ENCODE measurements at places on chromosomes 12 and 14. TPM values are rescaled to one million over a fixed set of nuclear protein-coding genes. Genes with fewer than 3 reads are reported as not detected.

DNA sequence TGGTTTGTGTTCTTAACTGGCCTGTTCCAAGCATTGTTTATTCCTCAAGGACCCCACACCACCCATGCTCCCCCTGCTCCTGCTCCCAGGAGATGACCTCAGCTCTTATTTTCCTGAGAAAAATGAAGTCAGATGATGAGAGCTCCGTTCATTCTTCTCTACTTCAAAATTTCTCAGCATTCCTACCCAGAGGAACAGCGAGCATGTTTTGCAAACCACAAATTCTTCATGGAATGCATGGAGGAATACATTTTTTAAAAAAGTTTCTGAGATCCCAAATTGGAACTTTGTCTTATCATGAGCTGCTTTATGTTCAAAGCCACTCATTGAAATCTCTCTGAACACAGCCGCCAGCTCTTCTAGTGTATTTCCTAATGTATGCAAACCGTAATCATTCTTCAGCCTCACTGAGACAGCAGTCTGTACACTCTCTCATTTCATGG lies 44.9 kb downstream of the SYNE2 start:
- no peak overlapping the region for H3K4me3 ChIP-seq
- H3K4me1 ChIP-seq: peaks cover 17% of the 10 kb centered on the region
- H3K27ac ChIP-seq: no peak overlapping the region
- DNase-seq: no peak
- peaks cover 4% of the 10 kb centered on the region for H3K36me3 ChIP-seq

DNA sequence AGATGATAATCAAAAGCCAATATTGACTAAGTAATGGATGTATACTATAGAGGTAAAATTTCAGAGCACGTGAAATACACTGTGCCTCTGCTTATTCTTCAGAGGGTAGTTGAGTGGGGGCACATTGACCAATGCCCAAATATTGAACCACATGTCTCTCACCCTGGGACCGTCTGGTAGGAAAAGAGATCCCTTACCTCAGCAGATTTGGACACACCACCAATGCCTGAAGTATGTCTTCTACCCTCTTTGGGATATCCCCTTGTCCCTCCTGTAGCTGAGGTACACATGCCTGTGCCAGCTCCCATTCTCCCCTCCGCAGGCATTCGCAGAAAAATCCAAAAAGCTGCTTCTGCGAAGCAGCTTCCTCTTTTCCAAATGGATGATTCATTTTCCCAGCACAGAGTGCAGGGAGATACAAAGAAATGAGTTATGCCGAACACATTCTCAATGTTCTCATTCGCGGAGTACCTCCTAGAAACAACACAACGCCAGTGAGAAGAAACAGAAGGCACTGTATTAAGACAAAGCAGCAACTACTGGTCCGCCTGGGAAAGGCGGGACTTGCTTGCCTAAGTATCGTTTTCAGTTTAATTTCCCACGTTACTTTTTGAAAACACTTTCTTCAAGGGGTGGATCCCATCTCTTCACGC lies 691 bp downstream of the ZFYVE26 start:
- peaks cover 3% of the 10 kb centered on the region for H3K36me3 ChIP-seq
- DNase-seq: no peak
- H3K27me3 ChIP-seq: no peaks in the 10 kb centered on the region
- peak overlapping the region; percentile 95 for H3K4me3 ChIP-seq
- H3K4me1 ChIP-seq: peaks cover 41% of the 10 kb centered on the region
- no peak overlapping the region for H3K27ac ChIP-seq

Gene ST8SIA1
- 1.7 TPM for total RNA-seq

DNA sequence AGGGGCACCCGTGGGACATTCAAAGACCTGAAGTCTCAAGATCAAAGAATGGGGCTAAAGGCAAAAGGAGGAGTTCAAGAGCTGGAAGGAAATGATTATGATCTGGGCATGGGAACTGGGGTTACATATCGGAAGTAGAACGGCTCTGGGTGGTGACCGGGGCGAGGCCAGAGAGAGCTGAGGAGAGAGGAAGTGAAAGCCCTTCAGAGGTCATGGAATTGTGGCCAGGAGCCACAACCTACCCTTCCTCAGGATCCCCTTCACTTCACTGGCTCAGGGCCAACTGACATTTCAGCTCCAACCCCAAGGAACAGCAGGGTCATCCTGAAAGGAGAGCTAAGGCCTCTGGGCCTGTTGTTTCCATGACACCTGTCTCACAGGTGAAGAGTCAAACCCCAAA lies 57.8 kb downstream of the GALNT16 start:
- no peak overlapping the region for H3K4me3 ChIP-seq
- no peak for DNase-seq
- H3K36me3 ChIP-seq: no peaks in the 10 kb centered on the region
- no peaks in the 10 kb centered on the region for H3K27me3 ChIP-seq

DNA sequence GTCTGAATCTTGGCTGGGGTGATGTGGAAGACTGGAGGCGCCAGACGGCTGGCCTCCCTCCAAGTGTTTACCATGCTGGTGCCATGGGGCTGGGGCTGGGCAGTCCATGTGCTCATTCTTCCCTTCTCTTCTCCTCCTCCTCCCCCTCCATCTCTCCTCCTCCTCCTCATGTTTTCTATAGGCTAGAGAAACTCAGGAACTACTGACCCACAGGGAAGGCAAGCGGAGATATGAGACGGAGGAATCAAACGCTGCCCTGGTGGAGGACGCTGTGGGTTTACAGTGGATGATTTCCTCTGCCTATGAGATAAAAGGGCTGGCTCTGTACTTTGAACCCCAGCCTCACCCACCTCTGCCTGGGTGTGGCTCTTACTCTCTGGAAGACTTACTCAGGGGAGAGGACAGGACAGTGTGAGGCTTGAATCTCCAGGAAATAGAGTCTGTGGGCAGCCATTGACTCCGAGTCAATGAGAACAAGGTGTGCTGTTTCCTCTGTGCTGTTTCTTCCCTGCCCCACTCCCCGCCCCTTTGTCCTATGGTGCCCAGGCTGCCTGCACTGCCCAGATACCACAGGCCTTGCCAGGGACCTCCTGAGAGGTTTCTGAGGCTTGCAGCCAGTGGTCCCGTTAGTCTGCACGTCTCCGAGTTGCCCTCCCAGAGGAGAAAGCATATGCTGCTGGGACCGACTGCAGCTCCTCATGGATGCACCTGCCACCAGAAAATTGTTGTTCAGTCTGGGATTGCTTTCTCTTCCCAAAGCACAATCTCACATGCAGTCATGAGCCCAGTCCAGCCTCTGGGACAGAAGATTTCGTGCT lies 132.6 kb upstream of the ARHGAP5 start:
- no peaks in the 10 kb centered on the region for H3K36me3 ChIP-seq
- DNase-seq: no peak
- H3K4me1 ChIP-seq: peaks cover 43% of the 10 kb centered on the region
- no peaks in the 10 kb centered on the region for H3K27me3 ChIP-seq
- no peak overlapping the region for H3K4me3 ChIP-seq

- no peak overlapping the region for H3K27ac ChIP-seq
- peaks cover 4% of the 10 kb centered on the region for H3K4me1 ChIP-seq
- H3K4me3 ChIP-seq: no peak overlapping the region
- peaks cover 2% of the 10 kb centered on the region for H3K27me3 ChIP-seq
Measured at GRCh38 chr14:80213602-80214001, 2.3 kb upstream of the DIO2 start.

Gene ASPG
- total RNA-seq: not detected

DNA sequence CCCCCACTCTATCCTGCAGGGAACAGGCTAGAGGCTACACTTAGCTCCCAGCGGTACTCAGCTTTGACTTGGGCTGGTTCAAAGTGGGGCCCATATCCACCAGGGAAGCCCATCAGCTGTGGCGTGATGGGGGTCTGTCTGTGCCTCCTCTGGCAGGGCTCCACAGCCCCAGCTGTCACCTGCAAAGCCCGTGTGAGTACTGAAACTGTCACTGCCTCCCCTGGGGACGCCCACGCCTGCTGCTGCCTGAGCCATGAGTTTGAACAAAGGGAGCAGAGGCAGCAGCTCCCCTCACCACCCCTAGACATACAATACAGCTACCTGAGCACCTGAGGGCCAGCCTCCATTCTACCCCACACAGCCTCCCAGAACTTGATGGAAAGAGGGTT lies 5.0 kb downstream of the REM2 start:
- peak; percentile 59 for DNase-seq
- H3K4me3 ChIP-seq: peak overlapping the region; percentile 83
- no peaks in the 10 kb centered on the region for H3K36me3 ChIP-seq
- peak overlapping the region; percentile 13 for H3K27ac ChIP-seq

Gene CCND2
- total RNA-seq: 497 TPM

DNA sequence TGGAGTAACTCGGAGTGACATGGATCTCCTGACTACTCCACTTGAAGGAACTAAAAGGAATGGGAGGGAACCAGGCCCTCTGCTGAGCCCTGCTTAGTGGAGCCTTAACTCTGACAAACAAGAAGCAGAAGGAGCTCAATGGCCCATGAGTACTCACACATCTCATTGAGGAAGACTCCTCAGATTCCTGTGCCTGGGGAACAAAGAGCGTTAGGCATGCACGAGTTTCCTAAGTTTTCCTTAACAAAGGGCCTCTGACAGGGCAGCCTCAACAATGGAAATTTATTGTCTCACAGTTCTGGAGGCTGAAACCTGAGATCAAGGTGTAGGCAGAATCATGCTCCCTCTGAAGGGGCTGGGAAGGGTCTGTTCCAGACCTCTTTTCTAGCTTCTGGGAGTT lies 185.7 kb upstream of the NTF3 start:
- H3K4me3 ChIP-seq: no peak overlapping the region
- no peak for DNase-seq
- H3K27ac ChIP-seq: no peak overlapping the region
- no peaks in the 10 kb centered on the region for H3K4me1 ChIP-seq
- no peaks in the 10 kb centered on the region for H3K36me3 ChIP-seq
- no peaks in the 10 kb centered on the region for H3K27me3 ChIP-seq

- peaks cover 12% of the 10 kb centered on the region for H3K36me3 ChIP-seq
- H3K4me1 ChIP-seq: peaks cover 76% of the 10 kb centered on the region
- no peak overlapping the region for H3K4me3 ChIP-seq
- H3K27ac ChIP-seq: peak overlapping the region; percentile 85
- H3K27me3 ChIP-seq: no peaks in the 10 kb centered on the region
Measured at GRCh38 chr12:11732023-11732422, 82.5 kb downstream of the ETV6 start.

DNA sequence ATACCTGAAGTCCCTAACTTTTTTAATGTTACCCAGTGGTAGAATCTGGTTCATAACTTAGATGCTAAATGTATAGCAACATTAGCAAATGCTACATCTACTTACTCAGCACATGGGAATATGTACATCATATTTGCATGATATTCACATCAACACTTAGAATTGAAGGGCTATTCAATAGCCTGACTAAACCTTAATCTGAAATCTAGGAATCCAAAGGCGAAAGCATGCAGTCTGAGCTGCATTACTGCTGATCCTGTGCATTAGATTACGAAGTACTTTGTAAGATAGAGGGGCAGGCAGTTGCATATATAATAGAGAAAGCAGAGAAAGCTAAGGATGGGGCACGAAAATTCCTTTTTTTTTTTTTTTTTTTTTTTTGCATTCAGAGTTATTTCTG lies 40.4 kb downstream of the SLC38A4 start:
- H3K4me3 ChIP-seq: no peak overlapping the region
- DNase-seq: no peak
- H3K36me3 ChIP-seq: no peaks in the 10 kb centered on the region
- no peak overlapping the region for H3K27ac ChIP-seq
- H3K27me3 ChIP-seq: no peaks in the 10 kb centered on the region

GRCh38 chr14:100294213-100294962 lies 11.9 kb downstream of the SLC25A29 start:
- no peak overlapping the region for H3K4me3 ChIP-seq
- no peak for DNase-seq
- H3K4me1 ChIP-seq: peaks cover 2% of the 10 kb centered on the region

- peaks cover 48% of the 10 kb centered on the region for H3K4me1 ChIP-seq
- no peak overlapping the region for H3K27ac ChIP-seq
- DNase-seq: peak; percentile 41
- peaks cover 20% of the 10 kb centered on the region for H3K36me3 ChIP-seq
- no peak overlapping the region for H3K4me3 ChIP-seq
Measured at GRCh38 chr12:57341275-57341990, 89.4 kb downstream of the R3HDM2 start.

DNA sequence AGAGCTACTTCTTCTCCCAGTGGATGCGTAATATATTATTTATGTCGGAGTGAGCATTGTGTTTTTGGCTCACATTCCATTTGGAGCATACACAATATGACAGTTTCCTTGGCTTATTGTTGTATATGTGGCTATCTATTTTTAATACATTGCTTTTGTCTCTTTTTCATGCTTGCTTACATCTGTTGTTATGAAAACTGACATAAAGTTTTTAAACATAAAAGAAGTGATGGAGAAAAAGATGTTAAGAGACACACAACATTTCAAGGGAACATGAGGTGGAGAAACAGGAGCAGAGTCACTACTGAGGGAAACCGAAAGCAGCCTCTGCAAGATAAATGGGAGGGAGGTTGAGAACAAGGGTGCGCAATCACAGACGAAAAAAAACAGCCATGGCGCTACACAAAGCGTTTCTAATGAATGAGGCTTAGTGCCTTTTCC lies 228.4 kb upstream of the NPAS3 start:
- H3K36me3 ChIP-seq: no peaks in the 10 kb centered on the region
- no peak overlapping the region for H3K4me3 ChIP-seq
- DNase-seq: no peak
- H3K27me3 ChIP-seq: no peaks in the 10 kb centered on the region

DNA sequence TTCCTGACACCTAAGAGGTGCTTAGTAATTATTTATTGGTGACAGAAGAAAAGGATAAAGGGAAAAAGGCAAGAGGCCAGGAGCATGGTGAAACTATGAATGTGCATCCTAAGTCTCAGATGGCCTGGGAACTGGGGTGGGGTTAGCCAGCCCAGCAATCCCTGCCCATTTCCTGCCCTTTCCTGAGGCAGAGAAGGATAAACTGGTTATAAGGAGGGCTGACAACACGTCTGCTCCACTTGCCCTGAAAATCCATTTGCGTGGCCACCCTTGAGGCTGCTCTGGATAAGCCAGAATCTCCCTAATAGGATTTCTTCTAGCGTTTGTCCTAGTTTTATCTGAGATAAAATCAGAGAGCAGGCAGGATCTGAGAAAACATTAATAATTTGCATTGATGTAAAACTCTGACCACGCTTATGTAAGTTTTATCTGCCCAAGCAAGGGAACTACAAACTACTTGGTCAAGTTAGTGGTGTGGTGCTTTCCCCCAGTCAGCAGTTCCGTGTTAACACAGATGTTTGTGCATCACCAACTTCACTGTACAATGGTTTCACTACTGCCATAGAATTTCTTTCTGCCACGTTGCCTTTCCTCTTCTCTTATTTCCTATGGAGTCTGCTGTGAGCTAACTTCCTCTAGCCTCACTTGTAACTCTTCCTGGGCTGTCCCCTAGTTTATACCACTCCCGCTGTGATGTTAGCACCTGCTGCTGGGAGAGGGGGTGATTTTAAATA lies 392.7 kb downstream of the RPS29 start:
- H3K4me1 ChIP-seq: no peaks in the 10 kb centered on the region
- H3K27ac ChIP-seq: no peak overlapping the region
- peaks cover 9% of the 10 kb centered on the region for H3K27me3 ChIP-seq

Gene RNU4-1
- total RNA-seq: 685 TPM

GRCh38 chr12:82745807-82746206 lies 59.1 kb downstream of the TMTC2 start:
- no peaks in the 10 kb centered on the region for H3K4me1 ChIP-seq
- H3K4me3 ChIP-seq: no peak overlapping the region
- no peak overlapping the region for H3K27ac ChIP-seq
- no peaks in the 10 kb centered on the region for H3K27me3 ChIP-seq
- H3K36me3 ChIP-seq: no peaks in the 10 kb centered on the region

All from activated naive CD4-positive, alpha-beta T cell treated with anti-CD3 and anti-CD28 coated beads for 36 hours (primary cell).